ENCODE measurements at places on chromosomes 6 and 20.

DNA sequence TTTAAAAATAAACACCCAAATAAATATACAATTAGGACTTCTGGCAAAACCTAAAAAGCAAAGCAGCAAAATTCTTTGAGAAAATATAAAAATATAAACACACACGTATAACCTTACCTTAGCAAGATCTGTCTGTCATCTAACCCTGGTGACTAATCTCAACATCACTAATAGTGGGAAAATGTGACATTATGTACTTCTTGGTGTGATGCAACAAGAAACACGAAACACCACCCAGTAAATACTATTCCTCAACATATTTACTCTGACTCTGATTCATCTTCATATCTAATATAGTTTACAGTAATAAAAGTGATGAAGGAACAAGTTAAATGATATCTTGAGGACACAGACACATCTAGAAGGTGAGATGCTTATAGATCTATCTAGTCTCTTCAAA is 332.6 kb upstream of the MANEA start:
- no peaks in the 10 kb centered on the region for H3K36me3 ChIP-seq
- no peak overlapping the region for H3K4me3 ChIP-seq
- DNase-seq: peak; percentile 12
- H3K4me1 ChIP-seq: no peaks in the 10 kb centered on the region
- no peaks in the 10 kb centered on the region for H3K27me3 ChIP-seq

- H3K4me3 ChIP-seq: no peak overlapping the region
- H3K27me3 ChIP-seq: no peaks in the 10 kb centered on the region
- H3K4me1 ChIP-seq: peaks cover 9% of the 10 kb centered on the region
- no peak overlapping the region for H3K27ac ChIP-seq
- DNase-seq: peak; percentile 83
These were observed 899.0 kb downstream of the TFAP2A start for GRCh38 chr6:9515633-9516606.

DNA sequence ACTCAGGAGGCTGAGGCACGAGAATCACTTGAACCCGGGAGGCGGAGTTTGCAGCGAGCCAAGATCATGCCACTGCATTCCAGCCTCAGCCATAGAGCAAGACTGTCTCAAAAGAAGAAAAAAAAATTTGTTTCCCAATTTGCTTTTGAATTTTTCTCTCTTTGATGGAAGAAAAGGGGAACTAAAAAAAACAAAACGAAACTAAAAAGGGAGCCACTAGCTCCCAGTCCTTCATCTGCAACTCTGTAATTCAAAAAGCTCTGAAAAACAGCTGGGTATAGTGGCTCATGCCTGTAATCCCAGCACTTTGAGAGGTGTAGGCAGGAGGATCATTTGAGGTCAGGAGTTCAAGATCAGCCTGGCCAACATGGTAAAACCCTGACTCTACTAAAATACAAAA is 9.5 kb downstream of the OVOL2 start:
- no peaks in the 10 kb centered on the region for H3K36me3 ChIP-seq
- peaks cover 22% of the 10 kb centered on the region for H3K27me3 ChIP-seq
- no peaks in the 10 kb centered on the region for H3K4me1 ChIP-seq

DNA sequence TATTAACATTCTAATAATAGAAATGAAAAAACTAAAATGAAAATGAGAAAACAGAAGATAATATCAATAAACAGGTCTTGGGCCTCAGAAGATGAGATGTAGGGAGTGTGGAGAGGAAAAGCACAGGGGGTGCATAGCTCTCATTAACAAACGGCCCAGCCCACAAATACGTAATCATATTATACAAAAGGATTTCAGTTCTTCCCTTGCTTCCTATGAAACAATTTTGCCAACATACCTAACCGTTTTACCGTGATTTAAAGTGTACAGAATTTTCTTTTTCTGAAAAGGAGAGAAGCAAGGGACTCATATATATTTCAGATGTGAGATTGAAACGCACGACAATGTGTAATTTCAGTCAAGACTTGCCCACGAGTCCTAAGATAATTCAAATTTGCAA is 136.0 kb downstream of the HFE start:
- peak overlapping the region; percentile 71 for H3K4me3 ChIP-seq
- peak overlapping the region; percentile 69 for H3K27ac ChIP-seq
- no peaks in the 10 kb centered on the region for H3K36me3 ChIP-seq
- peak; percentile 33 for DNase-seq

DNA sequence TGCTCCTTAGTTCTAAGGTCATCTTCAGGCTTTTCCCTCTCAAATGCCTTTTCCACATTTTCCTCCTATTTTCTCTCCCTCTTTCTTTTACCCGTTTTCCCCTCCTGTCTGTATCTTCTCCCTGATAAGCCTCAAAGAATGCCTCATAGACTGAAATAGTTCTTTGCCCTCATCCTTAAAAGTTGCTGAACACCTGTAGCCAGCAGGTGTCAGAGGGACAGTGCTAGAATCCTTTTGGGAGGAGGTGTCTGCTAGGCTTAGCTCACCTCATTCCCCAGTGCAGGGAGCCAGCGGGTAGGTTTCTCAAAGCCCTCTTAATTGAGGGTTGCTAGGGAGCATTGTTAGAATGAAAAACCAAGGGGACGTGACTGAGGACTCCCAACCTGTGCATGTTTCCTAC is 204.0 kb downstream of the TSHZ2 start:
- H3K4me1 ChIP-seq: no peaks in the 10 kb centered on the region
- no peaks in the 10 kb centered on the region for H3K27me3 ChIP-seq
- DNase-seq: no peak
- no peak overlapping the region for H3K4me3 ChIP-seq

DNA sequence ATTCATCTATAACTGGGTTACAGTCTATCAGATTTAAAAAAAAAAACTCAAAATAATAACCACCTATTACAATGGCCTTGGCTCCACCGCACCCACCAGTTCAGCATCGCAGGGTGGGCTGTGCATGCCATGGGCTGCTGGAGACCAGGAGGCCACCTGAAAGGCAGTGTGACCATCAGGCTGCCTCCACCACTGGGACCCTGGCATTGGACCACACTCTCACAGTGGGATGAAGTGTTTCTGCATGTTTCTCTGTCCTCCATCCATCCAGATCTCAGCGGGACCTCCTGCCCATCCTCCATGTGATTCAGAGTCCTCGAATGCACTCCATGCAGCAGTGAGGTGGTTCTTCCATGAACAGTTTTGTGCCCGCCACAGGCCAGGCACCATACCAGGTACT is 206.1 kb upstream of the CST7 start:
- no peak overlapping the region for H3K4me3 ChIP-seq
- no peaks in the 10 kb centered on the region for H3K36me3 ChIP-seq
- H3K4me1 ChIP-seq: no peaks in the 10 kb centered on the region
- no peak for DNase-seq
- no peak overlapping the region for H3K27ac ChIP-seq
- peaks cover 23% of the 10 kb centered on the region for H3K27me3 ChIP-seq

- no peak overlapping the region for H3K27ac ChIP-seq
- no peak overlapping the region for H3K4me3 ChIP-seq
- no peaks in the 10 kb centered on the region for H3K4me1 ChIP-seq
- no peak for DNase-seq
- no peaks in the 10 kb centered on the region for H3K36me3 ChIP-seq
These were observed 44.5 kb downstream of the RBM38 start for GRCh38 chr20:57435498-57436222.

DNA sequence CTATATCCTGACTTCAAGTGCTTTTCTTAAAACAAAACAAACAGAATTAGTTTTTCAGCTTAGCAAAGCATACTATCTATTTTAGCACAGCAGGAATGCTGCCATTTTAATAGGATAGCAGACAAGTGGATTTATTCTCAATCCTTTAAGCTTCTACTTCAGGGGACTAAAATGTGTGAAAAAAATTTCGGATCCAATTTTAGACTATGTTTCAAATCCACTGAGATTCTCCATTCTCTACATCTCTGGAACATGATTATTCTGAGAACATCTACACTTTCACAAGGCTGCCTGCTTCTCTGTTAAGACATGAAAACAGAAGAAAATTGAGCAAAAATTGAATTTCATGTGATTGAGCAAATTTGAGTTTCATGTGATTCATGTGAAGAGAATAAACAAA is 1321.3 kb downstream of the HACE1 start:
- no peak overlapping the region for H3K4me3 ChIP-seq
- DNase-seq: no peak
- H3K4me1 ChIP-seq: no peaks in the 10 kb centered on the region
- H3K27ac ChIP-seq: no peak overlapping the region
- no peaks in the 10 kb centered on the region for H3K36me3 ChIP-seq
- no peaks in the 10 kb centered on the region for H3K27me3 ChIP-seq

DNA sequence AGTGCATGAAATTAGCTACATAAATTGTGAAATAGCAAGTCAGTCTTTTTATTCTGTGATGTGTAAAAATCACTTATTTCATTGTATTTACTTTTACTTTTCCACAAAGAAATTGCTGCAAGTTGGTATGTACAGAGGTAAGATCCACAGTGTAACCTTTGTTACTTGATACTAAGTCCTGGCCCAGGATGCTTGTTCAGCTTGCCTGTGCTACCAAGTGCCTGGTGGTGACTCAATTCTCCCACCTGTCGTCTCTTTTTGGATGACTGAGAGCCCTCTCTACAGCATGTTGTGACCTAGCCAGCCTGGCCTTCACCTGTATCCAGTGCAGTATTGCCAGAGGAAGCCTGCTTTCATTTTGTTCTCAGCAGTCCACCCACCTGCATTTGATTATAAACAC is 54.9 kb downstream of the ANKRD6 start:
- H3K36me3 ChIP-seq: no peaks in the 10 kb centered on the region
- no peak overlapping the region for H3K4me3 ChIP-seq
- no peaks in the 10 kb centered on the region for H3K4me1 ChIP-seq
- no peaks in the 10 kb centered on the region for H3K27me3 ChIP-seq
- H3K27ac ChIP-seq: no peak overlapping the region

GRCh38 chr6:123806561-123806960 is 2.9 kb downstream of the NKAIN2 start:
- H3K4me3 ChIP-seq: no peak overlapping the region
- no peak for DNase-seq
- peaks cover 11% of the 10 kb centered on the region for H3K27me3 ChIP-seq
- H3K27ac ChIP-seq: no peak overlapping the region
- peaks cover 2% of the 10 kb centered on the region for H3K4me1 ChIP-seq

DNA sequence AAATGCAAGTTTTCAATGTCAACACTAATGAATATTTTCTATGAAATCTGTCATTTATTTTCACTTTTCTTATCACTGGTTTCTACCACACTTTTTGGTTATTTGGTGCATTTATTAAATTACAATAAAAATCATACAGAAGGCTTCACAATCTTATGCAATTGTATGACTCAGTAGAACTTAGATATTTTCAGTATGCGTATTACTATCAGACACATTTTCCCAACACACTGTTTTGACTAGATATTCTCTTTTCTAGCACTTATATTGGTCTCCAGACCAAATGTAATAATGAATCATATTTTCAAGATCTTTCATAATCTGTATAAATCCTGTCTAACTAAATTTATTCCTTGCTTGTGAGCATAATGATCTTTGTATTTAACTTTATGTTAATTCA is 74.1 kb downstream of the FAM83B start:
- H3K27ac ChIP-seq: no peak overlapping the region
- peak; percentile 49 for DNase-seq
- no peak overlapping the region for H3K4me3 ChIP-seq

DNA sequence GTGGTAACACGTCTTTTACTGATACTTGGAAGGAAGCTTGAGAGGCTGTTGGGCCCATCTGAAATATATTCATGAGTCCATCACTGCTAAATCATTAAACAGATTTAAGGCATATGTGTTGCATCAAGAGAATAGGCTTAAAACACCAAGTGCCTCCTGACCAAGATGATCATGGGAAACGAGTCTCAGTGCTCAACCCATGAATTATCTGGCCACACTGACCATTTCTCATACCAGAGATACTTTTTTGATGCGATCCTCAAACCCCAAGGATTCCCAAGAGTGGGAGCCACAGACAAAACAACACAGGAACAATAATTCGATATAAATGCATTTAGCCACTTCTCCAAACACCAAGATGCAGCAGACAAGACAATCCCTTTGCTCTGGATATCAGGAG is 17.2 kb downstream of the HEY2 start:
- no peak overlapping the region for H3K27ac ChIP-seq
- no peaks in the 10 kb centered on the region for H3K36me3 ChIP-seq
- peaks cover 17% of the 10 kb centered on the region for H3K27me3 ChIP-seq
- H3K4me3 ChIP-seq: no peak overlapping the region
- H3K4me1 ChIP-seq: no peaks in the 10 kb centered on the region
- no peak for DNase-seq

DNA sequence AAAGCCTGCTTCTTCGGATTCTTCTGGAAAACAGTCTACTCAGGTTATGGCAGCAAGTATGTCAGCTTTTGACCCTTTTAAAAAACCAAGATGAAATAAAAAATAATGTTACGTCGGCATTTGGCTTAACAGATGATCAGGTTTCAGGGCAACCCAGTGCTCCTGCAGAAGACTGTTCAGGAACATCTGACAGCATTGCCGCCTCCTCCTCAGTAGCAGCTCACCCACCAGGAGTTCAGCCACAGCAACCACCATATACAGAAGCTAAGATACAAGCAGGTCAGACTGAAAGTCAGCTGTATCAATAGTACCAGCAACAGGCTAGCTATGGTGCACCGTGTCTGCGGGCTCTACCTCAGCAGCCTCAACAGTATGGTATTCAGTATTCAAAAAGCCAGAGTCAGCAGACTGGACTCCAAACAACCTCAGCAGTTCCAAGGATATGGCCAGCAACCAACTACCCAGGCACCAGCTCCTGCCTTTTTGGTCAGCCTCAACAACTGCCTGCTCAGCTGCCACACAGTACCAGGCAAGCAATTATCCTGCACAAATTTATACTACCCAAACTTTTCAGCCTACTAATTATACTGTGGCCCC is 51.9 kb downstream of the BTBD9 start:
- peaks cover 5% of the 10 kb centered on the region for H3K36me3 ChIP-seq
- H3K27me3 ChIP-seq: no peaks in the 10 kb centered on the region
- peak; percentile 9 for DNase-seq
- no peak overlapping the region for H3K27ac ChIP-seq
